Nucleus accumbens (tissue), 56 donors: ENCODE measurements at places on chromosomes 3 and 15.

DNA sequence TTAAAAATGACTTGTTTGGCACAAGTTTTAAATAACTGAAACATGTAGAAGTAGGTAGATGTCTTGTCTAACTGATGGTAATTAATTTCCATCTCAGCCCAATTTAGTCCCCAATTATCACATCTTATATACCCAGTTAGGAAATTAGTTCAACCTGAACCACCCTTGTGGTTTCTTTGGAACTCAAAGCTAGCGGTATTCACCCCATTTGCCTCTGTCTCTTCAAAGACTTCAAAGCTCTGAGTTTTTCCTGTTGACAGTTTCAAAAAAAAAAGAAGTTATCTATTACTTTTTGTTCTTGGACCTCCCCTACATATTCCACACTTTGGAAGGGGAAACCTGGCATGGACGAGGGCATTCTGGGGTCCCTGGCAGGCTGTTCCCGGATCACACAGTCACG, 236.5 kb downstream of the KCNMB2 start:
- no peak for DNase-seq

GRCh38 chr3:73255609-73256029, 194.2 kb downstream of the EBLN2 start:
- no peak for DNase-seq

DNA sequence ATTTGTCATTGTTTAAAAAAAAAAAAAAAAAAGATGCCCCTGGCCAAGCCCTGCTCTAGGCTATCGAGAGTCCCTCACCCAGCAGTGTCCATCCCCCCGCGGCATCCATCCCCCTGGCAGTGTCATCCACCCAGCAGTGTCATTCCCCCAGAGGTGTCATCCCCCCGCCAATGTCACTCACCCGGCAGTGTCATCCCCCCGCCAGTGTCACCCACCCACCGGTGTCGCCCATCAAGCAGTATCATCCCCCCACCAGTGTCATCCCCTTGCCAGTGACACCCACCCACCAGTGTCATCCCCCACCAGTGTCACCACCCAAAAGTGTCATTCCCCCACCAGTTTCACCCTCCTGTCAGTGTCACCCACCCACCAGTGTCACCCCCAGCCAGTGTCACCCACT, 99.3 kb upstream of the PRR20G start:
- no peak for DNase-seq

DNA sequence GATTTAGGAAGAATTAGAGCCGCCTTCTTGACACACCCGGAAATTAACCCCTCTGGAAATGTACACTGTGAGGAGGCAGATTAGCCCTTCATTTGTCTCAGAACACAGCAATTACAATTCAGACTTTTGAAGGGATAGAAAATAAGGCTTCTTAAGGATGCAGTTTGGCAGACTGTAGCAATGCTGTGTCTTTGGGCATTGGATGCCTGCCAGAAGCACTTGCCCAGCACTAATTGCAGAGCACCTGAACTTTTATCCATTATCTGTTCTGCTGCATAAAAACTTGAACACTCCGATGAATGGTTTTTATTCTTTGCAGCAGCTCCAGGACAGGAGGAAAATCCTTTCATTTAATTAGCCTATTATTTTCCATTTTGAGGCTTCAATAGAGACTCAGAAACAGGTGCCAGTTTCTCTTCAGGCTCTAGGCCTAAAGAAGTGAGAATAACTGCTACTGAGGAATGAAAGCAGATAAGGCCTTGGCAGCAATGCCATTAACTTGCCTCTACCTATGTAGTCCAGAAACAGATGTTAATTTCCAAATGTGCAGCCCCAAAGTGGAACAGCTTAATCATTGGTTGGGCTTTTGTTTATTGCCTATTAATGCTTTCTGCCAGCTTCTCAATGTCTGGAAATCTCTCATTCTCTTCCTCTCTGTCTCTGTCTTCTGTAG, 418.5 kb downstream of the NSUN3 start:
- no peak for DNase-seq
